HT-29 (cell line): ENCODE measurements at places on chromosomes 1 and 21.
A peak's percentile ranks its signal among the peaks of the same experiment; 100 is the strongest.

- no peak for DNase-seq
These were observed 83.6 kb downstream of the CAMTA1 start for GRCh38 chr1:6868660-6869380.

DNA sequence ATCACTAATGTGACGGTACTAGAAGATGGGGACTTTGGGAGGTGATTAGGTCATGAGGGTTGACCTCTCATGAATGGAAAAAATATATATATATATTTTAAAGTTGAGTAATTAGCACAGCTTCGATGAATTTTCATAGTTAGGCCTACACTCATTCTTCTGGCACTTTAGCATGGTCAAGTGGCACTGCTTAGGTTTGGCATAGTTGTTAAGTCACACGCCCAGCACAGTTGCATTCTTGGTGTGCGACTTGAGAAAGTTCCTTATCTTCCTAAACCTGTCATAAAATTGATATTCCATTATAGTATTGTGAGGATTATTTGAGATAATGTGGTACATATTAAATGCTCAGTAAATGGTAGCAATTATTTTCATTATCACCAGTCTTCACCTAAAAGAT, 47.7 kb downstream of the MAN1A2 start:
- DNase-seq, result no peak

DNA sequence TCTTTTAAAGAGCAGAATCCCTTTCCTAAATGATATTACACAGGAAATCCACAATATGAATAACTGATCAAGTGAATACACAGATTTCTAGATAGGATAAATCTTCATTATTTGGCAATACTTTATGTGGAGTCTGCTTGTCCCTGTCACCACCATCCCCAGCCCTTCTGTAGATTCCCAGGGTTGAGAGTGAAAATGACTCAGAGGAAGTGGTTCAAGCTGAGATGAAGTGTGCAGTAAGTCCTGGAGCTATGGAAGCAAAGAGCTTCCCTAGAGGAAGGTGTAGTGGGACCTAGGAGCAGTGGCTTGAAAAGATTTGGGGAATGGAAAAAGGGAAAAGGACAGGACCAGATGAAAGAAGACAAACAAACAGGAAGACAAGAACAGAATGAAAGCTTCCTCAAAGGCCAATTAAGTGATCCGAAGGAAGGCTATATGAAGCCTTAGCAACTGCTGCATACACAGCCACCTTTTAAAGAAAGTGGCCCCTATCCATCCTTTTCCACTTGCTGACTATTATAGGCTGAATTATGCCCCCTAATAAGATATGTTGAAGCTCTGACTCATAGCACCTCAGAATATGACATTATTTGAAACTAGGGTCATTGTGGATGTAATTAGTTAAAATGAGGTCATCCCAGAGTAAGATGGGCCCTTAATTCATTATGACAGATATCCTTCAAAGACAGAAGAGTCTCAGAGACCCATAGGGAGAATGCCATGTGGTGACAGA, 96.5 kb upstream of the CAMK1G start:
- no peak for DNase-seq

DNA sequence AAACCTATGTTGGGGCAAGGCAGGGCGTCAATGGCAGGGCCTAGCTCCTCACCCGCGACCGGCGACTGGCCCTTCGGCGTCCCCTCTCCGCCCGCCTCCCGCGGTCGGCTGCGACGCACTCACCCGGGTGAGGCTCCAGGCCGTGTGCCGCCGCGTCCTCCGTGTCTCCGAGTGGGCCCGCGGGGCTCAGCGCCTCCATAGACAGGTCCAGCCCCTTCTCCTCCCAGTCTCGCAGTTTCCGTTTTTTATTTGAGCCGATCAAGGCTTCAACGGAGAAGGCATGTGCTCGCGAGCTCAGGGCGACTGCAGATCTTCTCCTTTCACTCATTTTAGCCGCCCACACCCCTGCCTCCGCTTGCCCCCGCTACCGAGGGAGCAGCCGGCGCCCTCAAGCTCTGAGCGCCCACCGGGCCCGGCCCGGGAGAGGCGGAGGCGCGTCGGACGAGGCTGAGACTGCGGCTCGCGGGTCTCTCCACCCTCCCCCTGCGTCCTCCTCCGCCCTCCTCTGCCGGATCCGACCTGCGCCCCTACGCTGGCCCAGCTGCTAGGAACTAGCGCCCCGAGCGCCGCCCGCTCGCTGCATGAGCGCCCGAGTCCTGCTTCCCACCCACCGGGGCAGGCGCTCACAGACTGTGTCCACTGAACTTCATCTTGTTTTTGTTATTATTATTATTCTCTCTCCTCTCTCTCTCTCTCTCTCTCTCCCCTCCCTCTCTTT, 516 bp downstream of the TBX15 start:
- no peak for DNase-seq

DNA sequence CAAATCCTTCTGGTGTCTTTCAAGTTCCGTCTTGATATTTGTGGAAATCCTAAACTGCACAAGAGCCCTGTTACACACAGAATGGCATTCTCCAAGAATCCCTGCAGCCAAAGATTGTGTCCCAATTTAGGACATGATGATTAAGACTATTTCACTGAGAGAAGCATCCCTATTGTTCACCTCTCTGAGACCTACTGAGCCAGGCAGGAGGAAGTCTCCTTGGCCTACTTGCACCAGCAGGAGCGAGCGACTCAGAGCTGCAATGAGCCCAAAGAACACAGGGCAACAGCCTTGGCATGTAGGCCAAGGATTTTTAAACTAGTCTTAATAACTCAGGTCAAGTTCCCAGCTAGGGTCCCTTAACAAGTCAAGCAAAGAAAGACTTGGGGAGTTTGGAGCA, 79.4 kb upstream of the RUNX1 start:
- DNase-seq, result no peak

- DNase-seq, result no peak
These were observed 75.9 kb downstream of the CAMTA1 start for GRCh38 chr1:6861075-6861724.

DNA sequence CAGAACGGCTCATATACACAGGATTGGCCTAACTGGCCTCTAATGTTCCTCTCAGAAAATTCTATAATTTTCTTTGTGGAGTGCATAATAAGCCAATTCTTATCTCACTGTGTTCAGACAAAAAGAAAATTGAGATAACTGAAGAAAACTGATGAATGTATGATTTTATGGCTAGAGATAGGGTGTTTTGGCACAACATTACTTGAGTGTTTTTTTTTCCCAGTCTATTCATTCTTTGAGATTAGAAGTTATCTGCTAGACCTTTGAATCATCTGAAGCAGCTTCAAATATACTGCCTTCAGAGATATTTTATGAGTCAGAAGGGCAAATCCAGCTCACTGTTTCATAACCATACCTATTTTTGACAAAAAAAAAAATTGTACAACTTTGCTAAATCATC, 85.6 kb downstream of the VAV3 start:
- DNase-seq, result no peak

DNA sequence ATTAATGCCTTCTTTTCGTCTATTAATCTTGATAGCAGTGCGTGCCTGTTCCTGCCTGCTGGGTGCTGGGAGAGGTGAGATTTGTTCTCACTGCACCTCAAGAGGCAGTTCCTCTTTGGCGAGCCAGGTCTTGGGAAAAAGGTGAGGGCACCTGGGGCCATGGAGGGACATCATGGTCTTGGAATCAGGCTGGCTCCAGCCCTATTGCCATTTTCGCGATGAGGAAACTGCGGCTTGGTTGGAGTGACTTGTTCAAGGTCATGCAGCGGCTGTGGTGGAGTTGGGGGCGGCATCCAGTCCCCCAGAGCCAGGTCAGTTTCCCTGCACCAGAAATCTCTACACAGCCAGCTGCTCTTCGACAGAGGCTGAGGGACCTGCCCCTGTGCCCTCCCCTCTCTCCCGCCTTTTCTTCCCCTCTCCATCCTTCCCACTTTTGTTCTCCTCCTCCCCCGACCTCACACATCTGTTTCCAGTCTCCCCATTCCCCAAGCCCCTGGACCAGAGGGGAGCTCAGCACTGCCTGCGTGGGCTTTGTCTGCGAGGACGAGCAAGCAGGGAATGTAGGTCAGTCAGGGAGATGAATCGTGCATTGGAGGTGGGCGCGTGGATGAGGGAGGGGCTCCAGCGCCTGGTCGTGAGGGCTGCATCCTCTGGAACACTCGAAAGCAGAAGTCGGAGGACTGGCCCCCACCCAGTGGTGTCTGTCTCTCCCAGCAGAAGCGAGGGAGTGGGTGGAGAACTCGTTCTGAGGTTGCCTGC, 135.1 kb downstream of the ACTL8 start:
- no peak for DNase-seq

DNA sequence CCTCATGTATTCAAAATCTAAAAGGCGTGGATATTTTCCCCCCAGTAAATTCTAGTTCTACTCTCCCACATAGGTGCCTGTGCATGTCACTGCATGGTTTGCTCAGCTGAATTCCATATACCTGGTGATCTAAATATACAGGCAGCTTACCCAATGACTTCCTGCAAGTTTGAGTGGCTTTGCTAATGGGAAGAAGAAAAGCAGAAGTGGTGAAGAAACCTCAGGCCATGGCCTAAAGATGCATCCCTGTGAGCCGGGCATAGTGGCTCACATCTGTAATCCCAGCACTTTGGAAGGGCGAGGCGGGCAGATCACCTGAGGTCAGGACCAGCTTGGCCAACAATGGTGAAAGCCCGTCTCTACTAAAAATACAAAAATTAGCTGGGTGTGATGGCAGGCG, 11.5 kb downstream of the SLC44A3 start:
- DNase-seq, result no peak

- DNase-seq, result no peak
These were observed 1119.1 kb downstream of the AMY1C start for GRCh38 chr1:104868794-104869193.

DNA sequence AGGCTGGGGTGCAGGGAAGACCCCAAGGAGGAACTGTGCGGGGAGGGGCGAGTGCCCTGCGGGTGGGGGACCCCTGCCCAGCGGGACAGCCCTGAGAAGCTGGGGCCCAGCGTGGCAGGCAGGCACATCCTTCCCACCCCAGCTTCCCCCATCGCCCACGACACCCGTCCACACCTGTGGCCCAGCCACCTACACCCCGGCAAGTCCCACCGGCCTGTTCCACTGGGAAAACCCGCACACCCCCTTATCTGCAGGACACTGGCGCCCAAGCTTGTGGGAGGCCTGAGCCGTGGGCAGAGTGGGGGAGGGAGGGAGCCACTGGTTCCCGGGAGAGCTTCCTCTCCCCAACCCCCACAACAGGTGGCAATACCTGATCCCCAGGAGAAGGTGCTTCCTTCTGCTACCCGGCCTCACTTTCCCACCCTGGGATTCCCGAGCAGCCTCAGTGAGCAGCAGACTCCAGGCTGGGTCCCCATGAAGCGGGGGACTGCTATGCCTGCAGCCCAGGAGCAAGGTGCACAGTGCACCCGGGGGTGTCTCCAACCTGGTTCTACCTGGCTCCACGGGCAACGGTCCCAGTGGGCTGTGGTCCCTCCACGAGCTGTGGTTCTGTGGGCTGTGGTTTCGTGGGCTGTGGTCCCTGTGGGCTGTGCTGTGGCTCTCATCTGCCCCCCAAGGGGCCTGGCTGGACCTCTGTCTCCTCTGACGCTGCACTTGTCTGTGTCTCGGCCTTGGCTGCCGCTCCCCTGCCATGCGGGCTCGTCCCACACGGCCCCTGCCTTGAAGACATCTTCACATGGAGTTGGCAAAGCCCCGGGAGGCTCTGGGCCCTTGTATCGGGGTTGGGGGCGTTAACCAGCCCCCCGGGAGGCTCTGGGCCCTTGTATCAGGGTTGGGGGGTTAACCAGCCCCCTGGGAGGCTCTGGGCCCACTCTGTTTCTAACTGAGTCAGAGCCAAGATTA, 37.8 kb upstream of the POFUT2 start:
- no peak for DNase-seq

DNA sequence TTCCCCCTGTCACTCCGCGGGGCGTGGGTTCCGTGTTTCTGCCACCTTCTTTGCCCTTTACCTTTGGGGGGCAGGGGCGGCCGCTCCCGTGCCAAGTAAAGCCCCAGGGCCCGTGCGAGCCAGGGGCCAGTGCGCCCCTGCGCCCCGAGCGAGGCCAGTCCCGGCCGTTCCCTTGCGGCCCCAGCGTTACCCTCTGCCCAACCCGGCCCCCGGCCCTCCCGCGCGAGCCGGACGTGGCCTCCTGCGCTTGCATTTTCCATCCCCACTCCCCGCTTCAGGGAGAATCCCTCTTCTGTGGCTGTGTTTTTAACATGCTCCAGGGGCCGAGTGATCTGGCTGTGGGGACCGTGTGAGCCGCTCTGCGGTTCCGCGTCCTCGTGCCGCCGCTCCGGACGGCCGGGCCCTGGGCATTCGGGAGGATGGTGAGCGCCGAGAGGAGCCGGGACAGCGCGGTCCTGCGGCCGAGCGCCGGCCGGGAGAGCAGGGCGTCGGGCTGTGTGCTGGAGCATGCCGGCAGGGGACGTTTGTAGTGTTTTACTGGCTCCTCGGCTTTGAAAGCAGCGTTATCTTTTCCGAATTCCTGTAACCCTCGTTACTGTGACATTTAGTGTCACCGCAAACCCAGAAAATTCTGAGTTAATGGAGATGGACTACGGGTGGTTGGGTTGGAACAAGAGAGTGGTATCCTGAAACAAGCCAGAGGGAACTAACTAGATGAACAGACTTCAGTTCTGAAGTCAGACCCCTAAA, 1.0 kb downstream of the GALNT2 start:
- DNase-seq, result peak; percentile 46

GRCh38 chr1:234820597-234820996, 210.6 kb upstream of the IRF2BP2 start:
- DNase-seq, result no peak
